ENCODE measurements at places on chromosomes 4 and X.

DNA sequence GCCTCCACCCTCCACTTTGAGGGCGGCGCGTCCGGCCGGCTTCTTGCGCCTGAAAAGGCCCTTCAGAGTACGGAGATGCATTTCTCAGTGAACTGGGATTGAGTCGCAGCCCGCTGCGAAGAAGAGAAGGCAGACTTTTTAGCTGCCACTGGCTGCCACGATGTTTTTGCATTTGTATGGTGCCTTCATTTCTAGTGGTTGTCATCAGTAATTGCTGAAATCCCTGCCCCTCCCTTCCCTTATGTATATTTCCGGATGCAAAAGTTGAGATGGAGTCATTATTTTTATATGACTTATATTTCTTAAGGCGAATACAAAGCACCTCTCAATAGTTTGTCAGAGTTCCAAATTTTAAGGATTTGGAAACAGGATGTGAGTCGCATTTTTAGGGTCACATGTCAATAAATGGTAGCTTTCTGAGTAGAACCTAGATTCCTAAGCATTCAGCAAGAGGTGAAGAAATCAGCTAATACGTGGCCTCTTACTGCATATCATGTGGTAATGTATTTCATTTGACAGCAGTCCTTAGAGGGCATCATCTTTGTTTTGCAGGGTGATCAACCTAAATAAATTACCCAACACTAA lies 658 bp downstream of the ATP6AP2 start:
- no peak for DNase-seq

- DNase-seq, result no peak
Observed at GRCh38 chrX:87337267-87337666, 180.3 kb upstream of the KLHL4 start.

GRCh38 chrX:115892787-115893671 lies 277.5 kb upstream of the AGTR2 start:
- DNase-seq, result no peak

DNA sequence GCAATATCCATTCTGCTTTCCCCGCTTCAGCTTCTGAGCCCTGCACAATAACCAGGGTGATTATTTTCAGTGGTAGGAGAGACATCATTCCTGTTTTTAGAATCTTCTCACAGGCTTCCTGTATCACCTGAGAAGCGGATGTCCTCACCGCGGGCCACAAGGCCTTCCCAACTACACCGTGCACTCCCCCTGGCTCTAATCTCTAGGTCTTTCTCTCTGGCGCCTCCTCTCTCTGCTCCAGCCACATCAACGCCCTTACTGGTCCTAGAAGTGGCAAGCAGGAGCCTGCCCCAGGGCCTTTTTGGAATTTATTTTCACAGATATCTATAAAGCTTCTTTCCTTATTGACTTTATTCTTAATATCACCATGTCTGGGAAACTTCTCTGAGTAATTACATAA lies 675.2 kb upstream of the FRG1 start:
- DNase-seq, result no peak

- DNase-seq, result no peak
Observed at GRCh38 chr4:82787342-82787741, 11.3 kb downstream of the SCD5 start.

GRCh38 chrX:39750256-39750790 lies 347.4 kb downstream of the BCOR start:
- DNase-seq, result no peak

DNA sequence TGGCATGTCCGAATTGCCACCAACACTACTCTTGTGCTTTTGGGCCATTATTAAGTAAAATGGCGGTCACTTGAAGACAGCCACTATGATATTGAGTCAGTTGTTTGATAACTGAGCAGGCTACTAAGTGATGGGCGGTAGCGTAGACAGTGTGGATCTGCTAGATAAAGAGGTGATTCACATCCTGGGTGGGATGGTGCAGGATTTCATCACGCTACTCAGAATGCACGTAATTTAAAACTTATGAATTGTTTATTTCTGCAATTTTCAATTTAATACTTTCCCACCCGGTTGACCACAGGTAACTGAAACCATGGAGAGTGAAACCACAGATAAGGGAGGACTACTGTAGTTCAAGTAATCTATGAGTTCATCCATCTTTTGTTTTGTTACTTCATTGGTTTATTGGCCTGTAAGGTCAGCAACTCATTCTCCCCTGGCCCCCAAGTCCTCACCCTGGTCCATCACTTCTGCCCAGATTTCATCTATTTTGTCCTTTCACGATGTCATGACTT lies 2.9 kb downstream of the ARAF start:
- DNase-seq, result no peak

GRCh38 chrX:107581923-107582322 lies 46.4 kb upstream of the PRPS1 start:
- DNase-seq, result no peak

DNA sequence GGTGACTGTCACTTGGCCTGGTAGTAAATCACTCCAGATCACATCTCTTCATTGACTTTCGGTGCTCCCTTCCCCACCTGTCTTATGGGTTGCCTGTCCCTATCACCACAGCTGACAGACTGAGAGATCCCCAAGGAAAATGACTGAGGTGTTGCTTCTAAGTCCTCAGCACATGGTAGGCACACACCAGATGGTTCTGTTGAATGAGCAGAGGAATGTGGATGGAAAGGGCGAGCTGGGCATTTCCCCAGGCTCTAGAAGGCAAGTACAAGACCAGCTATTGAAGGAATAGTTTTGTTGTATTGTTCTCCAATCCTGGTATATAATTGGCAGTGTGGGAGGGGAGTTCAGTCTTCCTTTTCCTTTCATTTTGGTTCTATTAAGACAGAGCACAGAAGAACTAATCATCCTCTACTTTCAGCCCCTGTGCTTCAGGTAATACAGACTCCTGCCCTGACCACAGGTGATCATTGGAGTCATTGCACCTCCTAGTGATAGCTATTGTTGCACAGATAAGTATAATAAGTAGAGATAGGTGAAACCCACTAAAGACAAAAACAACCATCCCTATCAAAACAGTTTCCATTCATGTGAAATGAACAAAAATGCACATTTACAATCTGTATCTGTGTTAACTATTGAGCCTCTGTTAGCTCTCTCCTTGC lies 158.6 kb downstream of the TRAM1L1 start:
- no peak for DNase-seq

DNA sequence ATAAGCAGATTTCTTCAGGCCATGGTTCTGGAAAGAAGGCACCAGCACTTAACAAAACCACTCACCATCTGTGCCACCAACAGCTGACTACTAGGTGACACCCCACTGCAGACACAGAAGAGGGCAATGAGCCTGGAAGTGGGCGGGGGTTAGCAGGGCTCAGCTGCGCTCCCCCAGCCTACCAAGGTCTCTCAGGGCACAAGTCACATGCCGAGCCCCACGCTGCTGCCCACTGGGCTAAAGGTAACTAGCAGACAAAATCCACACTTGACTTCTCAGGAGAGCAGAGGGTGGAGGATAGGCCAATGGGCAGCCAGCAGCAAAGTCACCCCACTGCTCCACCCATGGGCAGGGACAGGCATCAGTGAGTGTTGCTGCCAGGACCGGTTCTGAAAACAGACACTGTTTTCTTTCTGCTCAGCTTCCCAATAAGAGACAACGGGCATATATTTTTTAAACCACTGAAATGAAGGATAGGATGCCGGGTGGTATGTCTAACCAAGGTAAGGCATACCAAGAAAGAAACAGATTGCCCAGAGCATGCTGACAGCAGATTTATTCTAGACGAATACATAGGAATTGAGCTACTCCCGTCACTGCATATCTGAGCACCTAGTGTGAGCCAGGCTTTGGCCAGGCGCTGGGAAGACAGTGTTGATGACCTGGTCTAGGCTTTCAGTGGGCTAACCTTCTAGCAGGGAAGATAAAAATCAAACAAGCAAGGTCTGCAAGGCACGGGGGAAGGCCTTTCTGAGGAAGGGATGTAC lies 20.1 kb downstream of the ACSL1 start:
- no peak for DNase-seq

DNA sequence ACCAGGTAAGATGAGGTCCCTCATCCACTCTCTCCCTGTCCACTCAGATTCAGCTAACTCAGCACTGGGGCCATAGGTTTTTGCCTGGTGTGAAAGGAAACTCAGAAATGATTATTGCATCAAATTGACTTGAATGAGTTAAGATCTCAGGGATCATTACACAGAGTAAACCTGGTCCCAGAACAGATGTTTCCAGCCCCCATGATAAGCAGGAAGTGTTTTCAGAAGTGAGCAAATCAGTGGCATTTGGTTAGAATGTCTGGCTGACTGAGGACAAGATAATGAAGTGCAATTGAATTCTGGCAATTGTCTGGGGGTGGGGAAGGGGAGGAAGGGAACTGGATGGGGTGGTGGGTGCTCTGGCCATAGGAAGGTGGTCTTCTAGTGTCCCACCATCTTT lies 108.0 kb downstream of the CHIC2 start:
- no peak for DNase-seq

DNA sequence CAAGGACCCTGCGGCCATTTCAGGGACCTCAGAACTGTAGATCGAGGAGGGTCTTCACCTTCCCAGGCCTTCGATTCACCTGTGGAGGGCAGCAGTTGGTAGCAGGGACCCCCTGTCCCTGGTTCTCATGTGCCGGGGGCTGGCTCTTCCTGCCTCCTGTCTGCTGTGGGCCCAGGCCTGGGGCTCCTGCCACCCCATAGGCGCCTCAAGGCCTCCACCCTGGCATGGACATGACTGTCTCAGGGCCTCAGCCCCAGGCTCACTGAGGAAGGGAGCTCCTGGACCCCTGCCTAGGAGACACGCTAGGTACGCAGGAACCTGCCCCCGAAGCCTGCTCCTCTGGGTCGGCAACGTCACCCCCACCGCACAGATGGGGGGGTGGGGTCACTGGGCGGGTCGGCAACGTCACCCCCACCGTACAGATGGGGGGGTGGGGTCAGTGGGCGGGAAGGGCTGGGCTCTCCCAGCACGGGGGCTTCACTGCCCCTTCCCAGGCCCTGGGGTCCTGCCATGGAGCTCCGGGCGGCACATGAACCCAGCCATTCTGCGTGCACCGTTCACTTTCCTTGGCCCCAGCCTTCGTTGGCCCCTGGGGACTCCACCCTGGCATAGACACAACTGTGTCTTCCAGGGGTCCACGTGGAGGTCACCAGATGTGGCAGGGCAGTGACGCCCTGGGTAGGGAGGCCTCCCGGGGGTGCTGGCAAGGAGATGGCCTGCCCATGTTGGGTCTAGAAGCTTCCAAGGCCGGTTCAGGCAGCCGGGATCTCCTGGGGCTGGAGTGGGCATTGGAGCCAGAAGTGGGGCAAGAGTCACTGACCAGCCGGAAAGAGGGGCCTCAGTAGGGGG lies 3.5 kb upstream of the HGFAC start:
- DNase-seq, result no peak

GRCh38 chr4:23234716-23235115 lies 542.0 kb downstream of the GBA3 start:
- DNase-seq, result no peak

DNA sequence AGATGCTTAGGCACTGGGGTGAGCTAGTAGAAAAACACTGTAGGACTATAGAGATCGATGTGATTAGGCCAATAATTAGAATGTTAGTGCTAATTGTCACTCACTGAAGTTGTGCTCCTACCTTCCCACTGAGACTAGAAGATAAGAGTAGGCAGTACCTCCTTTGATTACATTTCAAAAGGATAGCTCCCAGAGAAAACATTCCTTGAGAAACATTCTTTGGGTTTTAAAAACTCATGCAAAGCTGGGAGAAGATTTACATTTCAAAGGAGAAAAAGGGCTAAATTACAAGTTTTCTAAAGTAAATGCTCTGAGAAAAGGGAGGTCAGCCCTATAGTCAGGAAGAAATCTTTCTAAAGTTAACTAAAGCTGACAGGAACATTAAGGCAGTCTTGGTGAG lies 860.3 kb upstream of the NDST4 start:
- no peak for DNase-seq

- DNase-seq, result no peak
Observed at GRCh38 chr4:123259676-123260646, 136.6 kb upstream of the SPRY1 start.

DNA sequence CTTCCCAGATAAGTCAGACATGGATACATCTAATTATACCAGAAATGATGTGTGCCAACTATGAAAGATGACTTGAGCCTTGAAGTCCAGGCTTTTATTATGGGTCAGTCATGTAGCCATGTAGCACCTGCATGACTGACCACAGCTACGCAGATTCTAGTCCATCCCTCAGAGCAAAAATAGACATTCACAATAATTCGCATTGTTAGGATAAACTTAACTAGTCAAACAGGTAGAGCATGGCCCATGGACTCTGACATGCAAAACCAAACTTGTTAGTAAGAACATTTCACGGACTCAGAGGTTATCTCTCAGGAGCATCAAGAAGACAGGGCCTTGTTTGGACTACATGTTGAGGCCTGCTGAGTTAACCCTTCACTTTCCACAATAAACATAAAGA lies 132.6 kb downstream of the PWWP3B start:
- DNase-seq, result no peak

DNA sequence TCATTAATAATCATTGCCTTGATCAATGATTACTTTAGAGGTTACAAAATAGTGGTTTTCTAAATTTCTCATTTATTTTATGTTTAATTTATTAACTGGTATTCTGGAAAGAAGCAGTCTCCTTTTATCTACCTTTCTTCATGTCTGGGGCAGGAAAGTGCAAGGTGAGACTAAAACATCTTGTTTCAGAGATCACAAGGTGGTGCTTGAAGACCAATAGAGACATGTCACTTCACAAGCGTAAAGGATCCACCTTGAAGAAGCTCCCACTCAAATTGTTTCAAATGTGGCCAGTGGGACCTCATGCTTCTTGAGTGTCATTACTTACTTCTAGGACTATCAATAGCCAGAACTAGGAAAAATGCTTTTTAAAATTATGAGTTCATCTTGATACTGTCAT lies 1568.7 kb downstream of the RPA4 start:
- DNase-seq, result no peak

DNA sequence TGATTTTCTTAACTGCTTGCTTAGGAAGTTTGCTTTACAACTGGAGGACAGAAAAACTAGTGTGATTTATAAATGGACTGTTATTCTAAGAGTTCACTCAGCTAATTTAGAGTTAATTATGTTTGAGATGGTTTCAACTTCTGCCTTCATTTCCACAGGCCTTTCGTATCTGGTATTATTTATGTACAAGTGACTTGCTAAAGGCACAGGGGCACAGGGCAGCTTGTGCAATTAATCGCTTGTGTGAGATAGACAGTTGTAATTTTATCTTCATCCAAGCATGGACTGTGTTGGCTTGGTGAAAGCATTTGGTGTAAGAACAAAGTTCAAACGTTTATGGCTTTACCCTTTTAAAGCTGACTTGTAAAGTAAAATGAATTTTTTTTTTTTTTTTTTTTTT lies 38.3 kb downstream of the GPAT3 start:
- no peak for DNase-seq

DNA sequence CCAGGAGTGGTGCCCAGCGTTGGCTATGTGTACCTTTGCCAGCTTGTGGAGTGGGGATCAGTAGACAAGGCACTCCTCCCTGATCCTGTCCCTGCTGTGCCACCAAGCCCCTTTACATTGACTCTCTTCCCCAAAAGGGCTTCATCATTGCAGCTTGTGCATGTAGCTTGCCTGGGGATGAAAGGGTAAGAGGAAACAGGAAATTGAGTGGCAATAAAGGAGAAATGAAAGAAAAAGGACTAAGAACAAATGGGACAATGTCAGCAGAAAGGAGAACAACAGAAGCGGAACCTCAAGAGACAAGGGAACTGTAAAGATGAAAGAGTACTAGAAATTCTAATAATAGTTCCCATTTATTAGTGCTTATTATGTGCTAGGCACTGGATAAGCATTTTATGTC lies 8.7 kb upstream of the IL13RA1 start:
- DNase-seq, result no peak

GRCh38 chr4:108529984-108530905 lies 90.1 kb upstream of the RPL34 start:
- DNase-seq, result no peak

- DNase-seq, result no peak
Observed at GRCh38 chr4:1295405-1296055, 5.8 kb downstream of the MAEA start.

- DNase-seq, result no peak
Observed at GRCh38 chrX:136497556-136498052, at the start of gene HTATSF1. TSS of gene HTATSF1 (plus strand) at chrX:136497592. CDS start at chrX:136497685, 93 bp downstream.

Measured in stimulated activated CD4-positive, alpha-beta T cell treated with anti-CD3 and anti-CD28 coated beads, TNF-alpha, amount 100 ng/mL, for 4 hours (primary cell).